Inflammatory macrophage treated with lipopolysaccharide for 4 hours (primary cell): ENCODE measurements at places on chromosomes 13 and 19.

DNA sequence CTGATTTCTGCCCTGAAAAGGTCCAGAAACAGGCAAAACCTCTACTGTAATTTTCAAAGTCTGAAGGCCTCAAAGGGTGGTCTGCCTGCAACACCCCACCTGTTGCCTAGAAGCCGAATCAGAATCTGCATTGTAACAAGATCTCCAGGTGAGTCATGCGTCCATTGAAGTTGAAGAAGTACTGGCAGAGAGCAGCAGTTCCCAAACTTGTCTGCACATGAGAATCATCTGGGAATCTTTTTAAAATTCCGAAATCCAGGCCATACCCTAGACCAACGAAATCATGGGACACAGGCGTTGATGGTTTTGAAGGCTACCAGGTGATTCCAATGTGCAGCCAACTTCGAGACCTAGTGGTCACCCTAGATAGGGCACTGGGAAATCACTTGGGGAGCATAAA lies 16.0 kb upstream of the CLN5 start:
- DNase-seq = no peak

DNA sequence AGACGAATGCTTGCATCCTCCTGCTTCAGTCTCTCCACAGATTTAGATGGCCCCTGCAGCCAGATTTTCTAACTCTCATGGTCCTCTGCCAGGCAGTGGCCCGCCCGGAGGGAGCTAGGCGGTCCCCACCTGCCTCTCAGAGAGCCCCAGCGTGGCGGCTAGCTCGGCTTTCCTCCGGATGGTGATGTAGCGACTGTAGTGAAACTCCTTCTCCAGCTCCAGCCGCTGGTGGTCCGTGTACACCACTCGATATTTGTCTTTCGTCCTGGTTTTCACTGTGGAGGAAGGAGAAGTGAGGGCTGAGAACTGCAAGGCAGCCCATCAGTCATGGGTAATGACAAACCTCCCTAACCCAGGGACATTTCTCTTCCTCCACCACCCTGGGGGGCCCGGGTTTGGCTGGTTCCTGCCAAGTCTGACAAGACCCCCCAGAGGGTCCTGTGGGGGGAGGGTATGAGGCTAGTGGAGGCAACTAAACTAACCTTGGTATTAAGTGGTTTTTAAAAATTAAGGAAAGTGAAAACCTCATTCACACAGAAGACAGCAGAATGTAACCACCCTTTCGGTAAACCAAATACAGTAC lies 4.3 kb downstream of the CDX2 start:
- DNase-seq = no peak

GRCh38 chr19:58067240-58067912 lies 8.3 kb downstream of the ZNF135 start:
- DNase-seq = no peak

GRCh38 chr13:32537580-32538142 lies 934 bp downstream of the N4BP2L2 start:
- no peak for DNase-seq

GRCh38 chr13:111210544-111211469 lies 95.7 kb downstream of the ARHGEF7 start:
- DNase-seq = no peak

- DNase-seq = peak; percentile 1
Measured at GRCh38 chr19:37932985-37933936, 26.3 kb downstream of the SIPA1L3 start.

DNA sequence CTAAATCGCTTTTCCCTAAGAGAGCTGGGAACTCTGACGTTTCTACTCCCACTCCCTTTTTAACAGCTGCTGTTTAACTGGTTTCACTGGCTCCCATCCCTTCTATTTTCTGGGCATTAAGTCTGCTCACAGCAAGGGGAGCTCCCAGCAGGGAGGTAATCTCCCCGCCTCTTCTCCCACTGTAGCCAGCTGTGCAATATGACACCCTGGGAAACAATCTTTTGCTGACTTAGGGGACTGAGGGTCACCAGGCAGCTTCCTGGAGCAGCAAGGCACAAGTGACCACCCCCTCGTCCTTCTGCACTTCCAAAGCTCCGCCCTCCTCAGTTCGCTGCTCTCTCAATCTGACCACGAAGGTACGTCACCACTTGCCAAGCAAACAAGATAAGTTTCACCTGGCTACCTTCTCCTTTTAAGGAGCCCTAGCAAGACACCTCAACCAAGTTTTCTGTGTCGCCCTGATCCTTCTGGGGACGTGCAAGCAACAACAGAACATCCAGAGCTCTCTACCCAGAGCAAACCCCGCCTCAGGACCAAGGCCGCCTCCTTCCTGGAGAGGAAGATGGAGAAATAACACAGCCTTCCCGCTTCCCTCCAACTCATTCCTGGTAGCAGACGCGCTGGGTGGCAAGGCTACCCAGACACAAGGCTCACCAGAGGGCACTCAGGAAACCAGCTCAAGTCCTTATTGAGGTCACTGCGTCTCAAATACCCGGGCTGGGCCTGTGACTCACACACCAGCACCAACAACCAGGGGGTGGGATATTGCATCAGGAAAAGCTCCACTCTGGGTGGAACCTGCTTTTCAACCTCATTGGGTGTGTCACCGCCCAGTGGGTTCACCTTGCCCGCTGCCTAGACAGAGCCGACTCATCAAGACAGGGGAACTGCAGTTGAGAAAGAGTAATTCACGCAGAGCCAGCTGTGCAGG lies 92.4 kb downstream of the STK24 start:
- DNase-seq = peak; percentile 96

DNA sequence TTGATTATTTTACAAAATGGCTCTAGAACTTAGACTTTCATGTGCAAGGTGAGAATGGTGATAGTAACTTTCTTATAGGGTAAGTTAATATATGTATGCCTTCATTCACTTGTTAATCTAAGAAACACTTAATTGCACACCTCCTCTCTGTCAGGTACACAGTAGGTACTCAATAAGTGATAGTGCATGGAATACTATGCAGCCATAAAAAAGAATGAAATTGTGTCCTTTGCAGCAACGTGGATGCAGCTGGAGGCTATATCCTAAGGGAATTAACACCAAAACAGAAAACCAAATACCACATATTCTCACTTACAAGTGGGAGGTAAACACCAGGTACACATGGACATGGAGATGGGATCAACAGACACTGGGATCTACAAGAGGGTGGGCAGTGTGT lies 17.6 kb upstream of the VSTM2B start:
- DNase-seq = no peak
